ENCODE measurements at places on chromosomes 16 and 17. TPM values are rescaled to one million over a fixed set of nuclear protein-coding genes. Genes with fewer than 3 reads are reported as not detected.

DNA sequence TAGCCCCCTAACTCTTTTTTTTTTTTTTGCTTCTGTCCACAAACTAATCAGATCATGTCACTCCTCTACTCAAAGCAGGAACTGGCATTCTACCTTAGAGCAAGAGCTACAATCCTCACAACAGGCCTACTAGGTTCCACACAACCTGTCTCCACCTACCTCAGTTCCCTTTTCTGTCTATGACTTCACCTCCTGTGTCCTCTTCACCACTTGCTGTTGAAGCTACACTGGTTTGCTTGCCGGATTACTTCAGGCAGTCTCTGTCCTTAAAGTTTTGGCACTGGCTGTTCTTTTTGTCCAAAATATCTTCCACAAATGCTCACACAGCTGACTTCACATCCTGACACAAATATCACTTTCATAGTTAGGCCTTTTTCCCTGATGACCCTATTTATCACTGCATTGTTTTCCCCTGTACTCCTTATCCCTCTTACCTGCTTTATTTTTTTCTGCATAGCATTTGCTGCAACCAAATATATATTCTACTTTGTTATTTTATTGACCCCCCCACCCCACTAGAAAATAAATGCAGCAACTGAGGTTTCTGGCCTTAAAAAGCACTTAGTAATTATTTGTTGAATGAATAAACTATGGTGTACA, 72.0 kb downstream of the KANSL1 start:
- DNase-seq: no peak
- no peaks in the 10 kb centered on the region for H3K27me3 ChIP-seq
- H3K27ac ChIP-seq: 0 out of 2 replicates have a peak overlapping the region, but pooled peaks have one; percentile 16
- no peak overlapping the region for H3K4me3 ChIP-seq

DNA sequence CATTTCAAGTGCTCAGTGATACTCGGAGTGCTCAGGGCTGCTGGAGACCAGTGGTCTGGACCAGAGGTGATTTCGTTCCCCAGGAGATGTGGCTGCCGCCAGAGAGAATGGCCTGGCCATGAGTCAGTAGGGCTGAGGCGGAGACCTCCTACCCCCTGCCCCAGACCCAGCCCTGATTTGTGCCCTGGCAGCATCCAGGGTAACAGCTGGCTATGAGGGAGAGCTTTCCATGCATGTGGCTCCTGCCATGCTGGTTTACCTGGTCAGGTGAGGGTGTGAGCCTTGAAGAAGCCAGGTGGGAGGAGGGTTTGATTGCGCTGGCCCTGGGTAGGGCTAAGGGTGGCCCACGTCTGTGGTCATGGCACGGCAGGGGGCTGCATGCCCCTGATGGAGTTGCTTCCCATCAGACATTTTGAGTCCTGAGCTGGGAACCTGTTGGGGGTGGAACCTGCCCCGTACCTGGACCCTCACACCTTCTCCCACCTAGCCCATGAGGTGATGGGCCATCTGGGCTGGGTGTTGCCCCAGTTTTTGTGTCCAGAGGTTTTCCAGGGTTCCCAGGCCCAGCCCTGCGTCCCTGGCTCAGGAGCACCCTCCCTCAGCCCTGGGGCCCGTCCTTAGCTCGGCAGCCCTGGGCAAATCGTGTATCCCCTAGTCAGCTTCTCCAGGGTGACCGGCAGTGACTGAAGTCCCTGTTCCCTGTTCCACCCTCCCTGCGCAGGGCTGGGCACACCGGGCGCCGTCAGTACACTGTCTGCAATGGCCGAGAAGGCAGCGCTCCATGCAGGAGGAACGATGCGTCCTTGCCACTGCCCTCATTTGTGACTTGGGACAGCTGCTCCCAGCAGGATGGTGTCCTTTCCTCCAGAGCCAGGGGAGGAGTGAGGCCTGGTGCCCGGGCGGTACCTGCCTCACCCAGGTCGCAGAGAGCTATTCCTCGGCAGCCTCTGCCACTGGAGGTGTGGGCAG, 9.0 kb upstream of the CSNK1D start:
- no peaks in the 10 kb centered on the region for H3K4me1 ChIP-seq
- no peak overlapping the region for H3K27ac ChIP-seq
- DNase-seq: no peak
- no peaks in the 10 kb centered on the region for H3K27me3 ChIP-seq
- H3K36me3 ChIP-seq: no peaks in the 10 kb centered on the region

- H3K27ac ChIP-seq: no peak overlapping the region
- H3K4me3 ChIP-seq: no peak overlapping the region
- peaks cover 11% of the 10 kb centered on the region for H3K27me3 ChIP-seq
- peak; percentile 97 for DNase-seq
- no peaks in the 10 kb centered on the region for H3K4me1 ChIP-seq
- H3K36me3 ChIP-seq: no peaks in the 10 kb centered on the region
Observed at GRCh38 chr16:85819245-85819644, 19.8 kb downstream of the COX4I1 start.

DNA sequence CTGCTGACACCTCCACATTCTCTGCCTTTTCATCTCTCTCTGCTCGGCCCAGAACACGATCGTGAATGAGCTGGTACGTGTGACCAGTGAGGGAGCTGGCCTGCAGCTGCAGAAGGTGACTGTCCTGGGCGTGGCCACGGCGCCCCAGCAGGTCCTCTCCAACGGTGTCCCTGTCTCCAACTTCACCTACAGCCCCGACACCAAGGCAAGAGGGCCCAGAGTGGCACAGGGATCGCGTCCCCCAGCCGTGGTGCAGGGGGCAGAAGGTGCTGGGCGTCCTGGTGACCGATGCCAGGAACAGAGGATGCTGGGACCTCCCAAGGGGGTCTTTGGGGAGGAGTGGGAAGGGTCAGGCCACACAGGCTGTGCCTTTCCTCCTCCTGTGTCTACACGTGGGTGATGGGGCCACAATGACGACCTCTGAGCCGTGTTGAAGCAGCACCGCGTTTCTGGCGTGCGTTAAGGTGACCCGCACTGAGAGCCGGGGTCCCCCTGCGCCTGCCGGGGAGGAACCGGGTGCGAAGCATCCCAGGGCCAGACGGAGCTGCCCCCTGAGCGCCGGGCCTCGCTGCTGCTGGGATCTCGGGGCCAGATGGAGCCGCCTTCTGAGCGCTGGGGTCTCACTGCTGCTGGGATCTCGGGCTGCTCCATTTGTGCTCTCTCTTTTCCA, 17.4 kb downstream of the GAA start:
- H3K4me1 ChIP-seq: peaks cover 3% of the 10 kb centered on the region
- DNase-seq: no peak
- no peak overlapping the region for H3K4me3 ChIP-seq
- no peaks in the 10 kb centered on the region for H3K36me3 ChIP-seq
- H3K27ac ChIP-seq: no peak overlapping the region

DNA sequence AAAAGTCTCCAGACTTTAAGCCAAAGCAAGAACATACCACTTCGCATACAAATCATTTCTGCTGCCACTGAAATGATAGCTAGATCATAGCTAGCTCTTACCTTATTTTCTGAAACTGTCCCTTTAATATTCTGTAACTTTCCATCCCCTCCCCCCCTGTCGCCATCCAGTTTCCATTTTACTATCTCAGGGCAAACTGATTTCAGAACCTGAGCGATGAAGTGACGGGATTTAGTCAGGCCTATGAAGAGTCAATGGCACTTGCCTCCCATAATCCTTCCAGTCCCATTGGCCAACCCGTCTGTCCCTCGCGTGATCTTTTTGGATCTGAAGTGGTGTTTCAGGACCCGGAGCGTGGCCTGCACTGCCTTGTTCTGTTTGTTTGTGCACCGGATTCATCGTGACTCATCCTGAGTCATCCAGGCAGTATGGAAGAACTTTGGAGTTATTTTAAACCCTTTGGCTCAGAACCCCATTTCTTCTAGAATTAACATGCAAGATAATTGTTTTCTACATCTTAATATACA, 199.8 kb upstream of the CHMP6 start:
- no peaks in the 10 kb centered on the region for H3K36me3 ChIP-seq
- DNase-seq: no peak
- no peak overlapping the region for H3K27ac ChIP-seq

DNA sequence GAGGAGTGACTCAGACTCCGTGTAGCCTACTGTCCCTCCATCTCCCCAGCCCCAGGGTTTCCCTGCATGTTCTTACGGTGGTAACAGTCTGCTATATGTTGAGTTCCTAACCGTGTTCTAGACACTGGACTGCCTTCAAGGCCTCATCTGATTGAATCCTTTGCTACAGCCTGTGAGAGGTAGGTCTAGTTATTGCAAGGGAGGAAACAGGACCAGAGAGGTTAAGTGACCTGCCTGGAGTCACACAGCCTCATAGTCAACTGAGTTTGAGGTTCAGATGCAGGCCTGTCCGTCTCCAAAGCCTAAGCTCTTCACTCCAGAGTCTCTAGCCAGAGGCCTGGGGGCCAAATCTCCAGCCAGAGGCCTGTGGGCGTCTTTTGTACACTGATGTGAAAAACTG, 98.0 kb downstream of the SDR42E1 start:
- H3K27ac ChIP-seq: no peak overlapping the region
- H3K4me3 ChIP-seq: no peak overlapping the region
- DNase-seq: no peak
- no peaks in the 10 kb centered on the region for H3K36me3 ChIP-seq
- H3K4me1 ChIP-seq: no peaks in the 10 kb centered on the region

DNA sequence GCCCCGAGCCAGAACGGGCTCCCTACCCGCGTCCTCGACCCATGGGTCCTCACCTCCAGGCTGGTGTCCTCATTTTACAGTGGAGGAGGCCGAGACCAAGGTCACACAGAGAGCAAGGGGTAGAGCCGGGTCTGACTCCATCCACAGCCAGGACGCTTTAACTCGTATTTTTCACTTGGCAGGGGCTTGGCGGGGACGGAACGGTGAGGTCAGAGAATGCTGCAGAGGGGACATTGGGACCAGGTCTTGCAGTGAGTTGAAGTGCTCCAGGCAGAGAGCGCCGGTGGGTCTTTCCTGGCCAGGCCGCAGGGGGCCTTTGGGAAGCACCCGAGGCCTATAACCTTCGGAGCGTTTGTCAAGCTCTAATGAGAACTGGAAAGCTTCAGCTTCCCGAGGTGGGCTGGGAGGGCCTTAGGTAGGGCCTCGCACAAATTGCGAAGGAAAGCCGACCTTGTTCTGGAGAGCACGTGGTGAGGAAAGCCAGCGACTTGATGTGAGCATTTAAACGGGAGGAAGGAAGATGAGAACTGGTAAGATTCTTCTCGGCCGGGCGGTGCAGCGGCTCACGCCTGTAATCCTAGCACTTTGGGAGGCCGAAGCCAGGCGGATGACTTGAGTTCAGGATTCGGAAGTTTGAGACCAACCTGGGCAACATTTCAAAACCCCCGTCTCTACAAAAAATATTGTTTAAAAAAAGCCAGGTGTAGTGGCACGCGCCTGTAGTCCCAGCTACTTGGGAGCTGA, 908 bp upstream of the CLUH start:
- H3K36me3 ChIP-seq: no peaks in the 10 kb centered on the region
- H3K27me3 ChIP-seq: peaks cover 9% of the 10 kb centered on the region
- H3K27ac ChIP-seq: no peak overlapping the region
- peaks cover 4% of the 10 kb centered on the region for H3K4me1 ChIP-seq
- no peak for DNase-seq

DNA sequence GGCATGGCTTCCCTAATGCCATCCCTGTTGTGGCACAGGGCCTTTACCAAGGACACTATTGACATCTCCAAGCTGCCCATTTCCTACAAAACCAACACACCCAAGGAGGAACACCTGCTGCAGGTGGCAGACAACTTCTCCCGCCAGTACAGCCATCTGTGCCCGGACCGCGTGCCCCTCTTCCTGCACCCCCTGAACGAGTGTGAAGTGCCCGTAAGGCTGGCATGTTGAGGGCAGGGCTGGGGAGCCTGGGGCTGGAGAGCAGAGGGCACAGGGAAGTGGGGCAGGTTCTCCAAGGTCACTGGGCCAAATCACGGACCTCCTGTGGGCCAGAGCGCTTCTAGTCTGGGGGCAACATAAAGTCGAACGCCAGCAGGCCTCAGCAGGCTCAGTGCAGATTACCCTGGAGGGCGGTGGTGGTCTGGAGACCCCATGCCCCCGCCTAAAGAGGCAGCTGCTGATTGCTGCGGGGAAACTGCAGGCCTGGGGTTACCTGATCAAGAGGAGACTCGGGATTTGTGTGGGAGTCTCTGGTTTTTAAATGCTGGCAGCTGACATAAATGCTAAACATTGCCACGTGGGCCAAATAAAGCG, 4.3 kb downstream of the DRC7 start:
- H3K4me1 ChIP-seq: no peaks in the 10 kb centered on the region
- no peaks in the 10 kb centered on the region for H3K36me3 ChIP-seq

Gene MAPT
- total RNA-seq: 2.4 TPM

DNA sequence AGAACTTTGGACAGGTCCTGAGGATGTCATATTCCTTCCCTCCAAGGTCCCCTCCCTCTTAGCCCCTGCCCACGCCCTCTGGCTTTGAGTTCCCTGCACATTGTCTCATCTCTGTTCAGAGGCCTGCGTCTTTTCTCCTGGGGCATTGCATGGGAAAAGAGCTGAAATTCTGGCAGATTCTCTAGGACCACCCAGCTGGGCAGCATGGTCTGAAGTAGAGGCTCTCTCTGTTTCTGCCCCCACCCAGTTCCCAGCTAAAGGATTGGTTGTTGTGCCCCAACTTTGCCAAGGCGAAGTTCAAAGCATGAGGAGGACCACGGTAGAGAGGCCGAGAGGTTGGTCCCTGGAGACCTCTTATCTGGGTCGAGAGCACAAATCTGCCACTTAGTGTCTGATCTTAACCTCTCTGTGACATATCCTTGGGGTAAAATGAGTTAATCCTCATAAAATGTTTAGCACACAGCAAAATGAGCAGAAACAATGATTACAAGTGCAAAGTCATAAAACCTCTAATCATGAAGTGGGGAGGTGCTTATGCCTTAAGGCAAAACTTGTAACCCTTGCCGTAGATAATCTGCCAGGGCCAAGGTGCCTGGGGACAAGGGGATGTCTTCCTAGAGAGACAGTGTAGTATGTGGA, 2.4 kb downstream of the ABAT start:
- DNase-seq: no peak
- peaks cover 3% of the 10 kb centered on the region for H3K4me1 ChIP-seq
- no peaks in the 10 kb centered on the region for H3K36me3 ChIP-seq
- no peaks in the 10 kb centered on the region for H3K27me3 ChIP-seq

DNA sequence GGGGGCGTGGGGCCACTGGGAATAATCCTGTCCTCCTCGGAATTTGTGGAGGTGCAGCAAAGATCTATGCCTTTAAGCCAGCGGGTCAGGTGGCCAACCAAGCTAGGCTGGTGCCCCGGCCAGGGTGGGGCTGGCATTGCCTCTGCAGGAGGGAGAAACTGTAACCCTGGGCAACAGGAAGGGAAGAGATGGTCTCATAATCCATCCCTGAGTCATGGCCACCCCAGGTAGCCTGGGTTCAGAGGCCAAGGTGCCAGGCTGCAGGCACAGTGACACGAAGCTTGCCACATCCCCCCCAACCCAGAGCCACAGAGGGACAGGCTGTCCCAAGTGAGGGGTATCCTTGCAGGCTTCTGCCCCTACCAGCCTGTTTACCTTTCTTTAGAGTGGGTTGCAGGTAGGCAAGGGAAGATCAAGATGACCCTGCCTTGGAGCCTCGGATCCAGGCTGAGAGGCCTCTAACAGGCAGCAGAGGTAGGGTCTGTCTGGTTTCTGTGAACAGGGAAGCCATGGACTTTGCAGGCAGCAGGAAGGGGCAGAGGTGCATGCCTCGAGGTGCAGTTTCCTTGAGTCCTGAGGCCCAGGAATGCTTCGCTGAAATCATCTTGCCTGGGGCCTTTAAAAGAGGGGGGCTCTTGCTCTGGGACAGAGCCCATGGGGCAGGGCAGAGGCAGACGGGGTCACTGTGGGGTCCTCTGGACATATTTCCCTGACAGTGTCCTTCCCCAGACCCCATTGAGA, 4.0 kb downstream of the LASP1 start:
- H3K36me3 ChIP-seq: no peaks in the 10 kb centered on the region
- no peak for DNase-seq
- peaks cover 52% of the 10 kb centered on the region for H3K4me1 ChIP-seq
- no peaks in the 10 kb centered on the region for H3K27me3 ChIP-seq
- H3K4me3 ChIP-seq: no peak overlapping the region

Gene AATK
- 3.2 TPM for total RNA-seq
